ENCODE measurements at places on chromosomes 7 and 10.

DNA sequence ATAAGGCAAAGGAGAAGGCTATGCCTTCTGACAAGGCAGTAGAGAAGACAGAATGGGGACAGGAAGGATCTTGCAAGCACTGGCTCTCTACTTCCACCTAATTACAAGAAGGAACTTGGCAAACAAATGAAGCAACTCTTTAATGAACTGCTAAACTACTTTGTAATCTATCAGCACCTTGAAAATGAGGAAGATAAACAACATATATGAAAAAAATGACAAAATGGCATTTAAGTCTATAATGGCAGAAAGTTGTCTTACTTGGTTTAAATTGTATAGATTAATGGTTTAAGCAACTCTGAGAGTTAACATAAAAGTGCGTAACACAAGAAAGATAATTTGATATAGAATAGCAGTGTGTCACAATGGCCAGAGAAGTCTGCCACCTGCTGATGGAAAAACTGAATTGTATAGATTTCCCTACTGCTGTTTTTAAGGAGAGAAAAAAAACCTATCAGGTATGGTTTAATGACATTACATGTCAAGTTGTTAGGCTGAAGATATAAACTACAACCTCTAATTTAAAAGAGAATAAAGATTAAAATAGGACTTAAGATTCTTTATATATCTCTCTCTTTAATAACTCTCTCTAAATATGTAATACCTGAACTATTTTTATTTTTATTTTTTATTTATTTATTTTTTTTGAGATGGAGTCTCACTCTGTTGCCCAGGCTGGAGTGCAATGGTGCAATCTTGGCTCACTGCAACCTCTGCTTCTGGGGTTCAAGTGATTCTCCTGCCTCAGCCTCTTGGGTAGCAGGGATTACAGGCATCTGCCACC is 11.8 kb downstream of the NT5C3A start:
- DNase-seq: peak; percentile 45

DNA sequence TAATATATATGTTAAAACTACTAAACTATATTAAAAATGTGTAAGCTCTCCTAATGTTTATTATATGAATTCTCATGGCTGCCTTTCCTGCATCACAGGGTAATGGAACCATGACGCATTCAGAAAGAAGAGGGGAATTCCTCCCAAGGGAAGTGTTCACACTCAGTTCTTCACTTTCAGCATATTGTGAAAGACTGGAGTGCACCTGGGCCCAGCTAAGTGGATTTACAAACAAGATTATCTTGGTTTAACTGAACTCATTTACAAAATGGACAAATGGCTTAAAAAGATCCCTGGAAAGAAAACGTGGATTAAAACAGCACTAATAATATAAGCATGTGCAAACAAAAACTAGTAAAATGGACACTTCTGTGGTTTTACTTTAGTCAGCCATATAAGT is 149.8 kb downstream of the DOCK4 start:
- DNase-seq: no peak

DNA sequence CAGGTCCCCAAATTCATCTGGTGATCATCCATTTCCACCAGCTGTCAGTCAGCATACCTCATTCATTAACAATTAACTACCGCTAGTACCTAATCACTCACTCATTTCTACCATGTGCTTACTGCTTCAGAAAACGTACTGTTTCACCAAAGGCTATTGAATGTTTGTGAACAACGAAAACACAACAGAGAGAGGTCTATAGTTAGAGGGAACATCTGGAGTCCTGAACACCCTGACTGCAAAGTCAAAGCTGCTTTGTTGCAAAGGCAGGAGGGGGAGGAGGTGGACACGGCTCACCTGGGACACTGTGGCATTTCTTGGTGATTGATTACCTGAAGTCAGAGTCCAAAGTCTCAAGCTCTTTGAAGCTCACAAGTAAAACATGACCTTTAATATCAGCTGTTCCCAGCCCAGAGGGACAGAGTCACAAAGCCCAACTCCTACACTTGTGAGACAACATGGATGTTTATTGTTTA is 342.3 kb upstream of the ADARB2 start:
- DNase-seq: no peak

DNA sequence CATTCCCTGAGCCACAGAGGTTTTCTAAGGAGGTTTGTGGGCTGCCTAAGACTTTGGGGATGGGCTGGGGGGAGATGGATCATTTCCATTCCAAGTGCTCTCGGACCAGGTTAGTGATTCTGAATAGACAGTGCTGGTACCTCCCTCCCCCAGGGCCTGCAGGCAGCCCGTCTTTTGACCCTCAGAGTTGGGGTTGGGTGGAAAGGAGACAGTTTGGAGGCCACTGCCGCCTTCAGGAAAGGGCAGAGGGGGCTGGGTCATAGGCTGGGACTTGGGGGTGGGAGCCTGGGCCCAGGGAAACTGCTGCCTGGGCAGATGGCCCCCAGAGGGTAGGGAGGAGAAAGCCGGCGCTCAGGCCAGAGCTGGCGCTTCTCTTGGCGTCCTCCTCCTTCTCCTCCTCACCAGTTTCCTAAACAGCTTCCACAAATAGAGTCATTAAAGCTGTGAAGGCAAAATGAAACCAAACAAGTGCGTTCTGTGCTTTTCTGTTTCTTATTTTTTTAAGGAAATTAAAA is 4.4 kb downstream of the UNC5B start:
- no peak for DNase-seq

DNA sequence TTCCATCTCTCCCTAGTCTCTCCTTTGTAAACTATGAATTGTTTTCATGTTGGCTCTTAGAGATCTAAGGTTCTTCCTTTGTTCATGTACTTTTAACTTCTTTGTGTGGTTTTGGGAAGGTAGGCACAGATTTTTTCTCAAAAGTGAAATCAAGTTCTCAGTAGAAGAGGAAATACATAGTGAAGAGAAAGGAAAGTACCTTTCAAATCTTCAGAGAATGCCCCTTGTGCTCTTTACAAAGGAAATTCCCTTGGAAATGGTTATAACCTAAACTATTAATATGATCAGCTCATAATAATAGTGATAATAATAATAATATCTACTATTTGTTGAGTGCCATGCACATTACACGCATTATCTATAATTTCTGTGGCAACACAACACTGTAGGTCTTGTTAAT is 318.5 kb downstream of the PRPF18 start:
- no peak for DNase-seq

GRCh38 chr10:30928742-30929141 is 102.9 kb downstream of the ZNF438 start:
- DNase-seq: no peak

DNA sequence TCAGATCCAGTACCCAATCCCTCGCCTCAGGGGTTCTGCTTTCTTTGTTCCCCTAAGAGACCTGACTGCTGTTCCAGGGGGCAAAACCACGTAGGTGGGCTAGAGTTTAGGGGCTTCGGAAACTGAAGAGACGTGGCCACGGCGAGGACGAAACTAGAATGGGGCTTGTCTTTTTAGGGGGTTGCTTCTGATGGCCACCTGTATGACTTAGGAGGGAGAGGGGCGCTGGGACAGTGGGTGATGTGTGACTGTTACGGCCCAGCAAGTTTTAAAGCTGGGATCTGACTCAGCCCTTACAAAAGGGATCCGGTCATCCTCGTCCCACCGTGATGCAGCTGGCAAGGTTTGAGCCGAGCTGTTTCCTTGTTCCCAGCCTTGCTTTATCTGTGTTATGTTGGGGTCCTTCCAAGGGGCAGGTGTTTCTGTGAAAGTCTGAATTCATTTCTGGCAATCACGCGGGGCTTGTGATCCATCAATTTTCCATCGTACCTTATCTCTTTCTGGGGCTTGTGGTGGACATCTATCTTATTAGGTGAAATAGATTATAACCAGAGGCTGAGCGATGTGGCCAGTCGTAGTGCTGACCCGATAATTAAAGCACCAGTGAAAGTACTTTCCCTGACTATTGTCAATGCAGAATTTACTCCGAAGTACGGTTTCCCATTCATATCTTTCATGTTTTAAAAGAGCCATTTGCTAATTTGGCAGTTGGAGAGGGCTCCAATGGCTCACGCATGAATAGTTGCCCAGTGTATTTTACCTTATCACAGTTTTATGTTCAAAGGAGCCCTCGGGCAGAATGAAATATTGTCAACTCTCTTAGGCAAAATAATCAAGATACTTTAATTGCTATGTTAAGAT is 830 bp downstream of the MET start:
- DNase-seq: peak; percentile 60

Data from GM23338 (cell line).